Upper lobe of left lung (tissue), 6 donors: ENCODE measurements at places on chromosomes 16 and 17.

- DNase-seq = no peak
Observed at GRCh38 chr16:48220891-48221290, 23.2 kb upstream of the LONP2 start.

DNA sequence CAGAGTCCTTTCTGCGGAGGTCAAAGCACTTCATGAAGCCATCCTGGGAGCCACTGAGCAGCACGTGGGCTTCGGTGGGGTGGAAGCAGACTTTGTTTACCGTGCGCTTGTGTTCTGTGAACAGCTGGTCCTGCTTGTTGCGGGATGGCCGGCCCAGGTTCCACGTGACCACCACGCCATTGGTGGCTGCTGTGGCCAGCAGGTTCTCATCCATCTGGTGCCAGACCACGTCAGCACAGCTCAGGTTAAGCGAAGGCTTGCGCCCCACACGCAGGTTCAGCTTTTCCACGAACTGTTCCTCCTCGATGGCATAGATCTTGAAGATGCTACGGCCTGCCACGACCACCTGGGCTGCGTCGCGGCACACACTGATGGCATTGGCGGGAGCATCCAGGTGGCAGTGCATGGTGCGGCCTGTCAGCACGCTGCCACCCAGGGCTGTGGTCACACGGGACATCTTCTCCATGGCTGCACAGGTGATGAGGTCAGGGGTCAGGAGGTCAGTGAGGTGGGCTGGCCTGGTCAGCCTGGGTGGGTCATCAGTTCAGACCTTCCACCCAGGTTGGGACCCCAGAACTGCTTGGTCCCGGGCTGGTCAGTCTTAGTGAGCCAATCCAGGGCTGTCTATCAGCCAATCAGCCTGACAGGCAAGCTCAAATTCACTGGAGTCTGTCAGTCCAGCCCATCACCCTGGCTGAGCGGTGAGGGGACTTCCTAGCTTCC lies 862 bp downstream of the WDR24 start:
- no peak for DNase-seq

GRCh38 chr17:63956296-63956920 lies 16.3 kb downstream of the SCN4A start:
- DNase-seq = no peak

- no peak for DNase-seq
Observed at GRCh38 chr16:53944025-53944424, 240.1 kb downstream of the FTO start.

DNA sequence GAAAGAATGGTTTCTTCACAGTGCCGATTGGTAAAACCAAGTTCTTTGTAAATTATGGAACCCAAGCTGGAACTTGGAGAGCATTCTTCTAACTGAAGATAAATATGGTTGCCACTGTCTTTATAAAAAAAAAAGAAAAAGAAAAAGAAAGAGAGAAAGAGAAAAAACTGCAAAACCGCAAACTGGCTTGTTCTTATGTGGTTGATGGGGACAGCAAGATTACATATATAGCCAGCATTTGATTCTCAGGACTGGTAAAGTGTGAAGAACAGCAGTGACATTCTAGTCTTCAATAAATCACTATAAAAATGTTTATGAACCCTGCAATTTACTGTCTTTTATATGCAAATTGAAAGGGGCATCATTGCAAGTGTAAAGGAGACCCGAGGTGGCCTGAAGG lies 605.1 kb downstream of the MAF start:
- no peak for DNase-seq
